CD4-positive, alpha-beta T cell treated with Interferon gamma for 1 hour (primary cell): ENCODE measurements at places on chromosomes 6 and 20.

DNA sequence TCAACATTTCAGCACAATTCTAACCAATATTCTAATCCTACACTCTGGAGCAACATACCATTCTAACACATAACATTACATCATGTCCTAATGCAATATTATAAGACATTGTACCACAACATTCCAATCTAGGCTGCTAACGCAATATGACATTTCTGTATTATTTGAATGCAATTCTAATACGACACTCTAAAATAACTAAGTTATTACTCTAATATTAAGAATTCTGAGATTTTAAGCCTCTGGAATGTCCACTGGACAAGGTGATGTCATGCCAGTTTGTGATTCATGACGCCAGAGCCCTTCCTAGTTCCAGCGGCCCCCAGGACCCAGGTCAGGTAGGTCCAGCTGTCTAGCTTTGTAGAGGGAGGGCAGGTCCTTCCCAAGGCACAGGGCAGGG, 69.7 kb upstream of the SIRPA start:
- DNase-seq, result no peak

DNA sequence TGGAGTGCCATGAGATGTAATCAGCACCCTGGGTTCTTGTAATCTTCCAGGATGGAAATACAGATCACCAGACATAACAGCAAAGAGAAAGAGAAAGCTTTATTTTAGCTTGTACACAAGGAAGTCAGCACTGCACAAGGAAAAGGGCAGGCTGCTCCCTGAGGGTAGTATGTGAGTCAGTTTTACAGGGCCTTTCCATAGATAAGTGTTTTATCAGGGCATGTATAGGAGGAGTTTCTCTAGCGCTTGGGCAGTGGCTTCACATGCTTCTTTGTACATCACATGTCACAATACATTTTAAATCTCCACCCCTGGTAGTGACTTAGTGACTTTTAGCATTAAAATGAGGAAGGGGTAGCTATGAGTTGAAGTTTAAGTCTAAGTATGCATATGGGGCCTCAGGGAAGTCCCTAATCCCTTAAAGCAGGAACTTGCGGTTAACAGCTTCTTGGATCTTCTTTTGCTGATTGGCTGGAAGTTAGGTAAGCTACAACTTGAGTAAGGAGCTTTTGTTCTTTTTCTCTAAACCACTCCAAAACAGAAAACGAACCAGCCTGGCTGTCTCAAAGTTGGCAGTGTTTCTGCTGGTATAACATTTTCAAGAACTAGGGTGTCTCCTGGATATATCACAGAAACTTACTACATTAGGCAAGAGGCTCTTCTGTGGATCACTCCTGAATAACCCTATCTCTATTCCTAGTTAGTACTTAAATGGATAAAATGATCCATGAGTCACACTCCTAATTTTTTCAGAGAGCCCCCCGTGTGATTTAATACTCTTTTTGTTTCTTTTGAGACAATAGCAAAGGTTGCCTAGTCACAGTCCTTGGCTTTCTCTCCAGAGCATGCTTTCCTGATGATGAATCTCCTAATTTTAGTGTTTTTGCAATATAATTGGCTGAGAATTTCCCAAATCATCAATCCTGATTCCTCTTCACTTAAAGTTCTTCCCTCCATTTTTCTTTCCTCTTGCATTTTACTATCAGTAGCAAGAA, 60.2 kb downstream of the MRAP2 start:
- DNase-seq, result no peak

DNA sequence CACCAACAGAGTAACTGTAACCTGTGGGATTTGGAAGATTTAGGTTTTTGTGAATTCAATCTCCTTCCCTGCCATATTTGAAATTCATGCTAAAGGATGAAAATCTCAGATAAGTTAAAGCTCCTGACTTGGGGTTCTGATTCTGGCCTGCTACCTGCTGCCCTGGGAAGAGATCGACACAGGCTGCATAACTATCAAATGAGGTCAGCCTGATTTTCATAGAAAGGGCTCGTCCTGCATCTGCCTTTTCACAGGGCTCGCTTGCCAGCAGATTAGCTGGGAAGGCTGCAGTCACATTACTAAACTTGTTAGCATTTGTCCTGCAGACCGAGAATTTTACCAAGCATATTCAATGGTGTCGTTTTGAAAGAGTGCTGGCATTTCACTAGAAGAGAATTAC, 14.6 kb downstream of the GCLC start:
- no peak for DNase-seq

DNA sequence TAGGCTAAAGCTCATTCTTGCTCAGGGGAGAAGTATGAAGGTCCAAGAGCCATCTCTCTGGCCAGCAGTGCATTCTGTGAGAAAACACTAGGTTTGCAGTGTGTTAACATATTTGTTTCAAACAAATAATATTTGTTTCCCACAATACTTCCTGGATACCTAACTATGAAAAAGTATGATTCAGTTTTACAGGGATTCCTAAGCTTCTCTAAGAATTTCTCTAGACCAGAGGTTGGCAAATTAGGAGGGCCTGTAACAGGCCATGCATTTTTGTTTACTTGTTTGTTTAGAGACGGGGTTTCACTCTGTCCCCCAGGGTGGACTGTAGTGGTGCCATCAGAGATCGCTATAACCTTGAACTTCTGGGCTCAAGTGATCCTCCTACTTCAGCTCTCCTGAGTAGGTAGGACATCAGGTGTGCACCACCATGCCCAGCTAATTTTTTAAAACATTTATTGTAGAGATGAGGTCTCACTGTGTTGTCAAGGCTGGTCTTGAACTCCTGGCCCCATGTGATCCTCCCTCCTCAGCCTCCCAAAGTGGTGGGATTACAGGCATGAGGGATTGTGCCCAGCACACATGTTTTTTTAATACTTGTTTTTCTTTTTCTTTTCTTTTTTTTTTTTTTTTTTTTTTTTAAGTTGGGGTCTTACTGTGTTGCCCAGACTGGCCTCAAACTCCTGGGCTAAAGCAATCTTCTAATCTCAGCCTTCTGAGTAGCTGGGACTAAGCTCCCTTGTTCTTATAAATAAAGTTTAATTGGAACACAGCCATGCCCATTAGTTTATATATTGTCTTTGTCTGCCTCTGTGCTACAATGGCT, 71.7 kb downstream of the ADGRG6 start:
- DNase-seq, result no peak

DNA sequence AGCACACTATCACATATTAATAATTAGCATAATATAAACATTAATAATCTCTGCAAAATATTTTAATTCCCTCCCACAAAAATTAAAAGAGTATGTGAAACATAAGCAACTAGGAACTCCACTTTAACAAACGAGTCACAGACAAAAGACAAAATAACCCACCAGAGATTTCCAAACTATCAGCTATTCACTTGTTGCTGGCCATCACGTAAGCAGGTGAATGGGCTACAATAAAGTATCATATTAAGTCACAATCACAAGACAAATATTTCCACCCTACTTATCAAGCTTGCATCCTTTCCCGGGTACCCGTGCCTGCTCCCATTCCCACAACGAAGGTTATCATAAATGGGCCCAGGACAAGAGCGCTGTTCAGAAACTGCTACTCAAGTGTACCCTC, 2.5 kb downstream of the HDAC2 start:
- DNase-seq, result no peak

GRCh38 chr6:91280494-91280830, 693.6 kb upstream of the MAP3K7 start:
- no peak for DNase-seq

DNA sequence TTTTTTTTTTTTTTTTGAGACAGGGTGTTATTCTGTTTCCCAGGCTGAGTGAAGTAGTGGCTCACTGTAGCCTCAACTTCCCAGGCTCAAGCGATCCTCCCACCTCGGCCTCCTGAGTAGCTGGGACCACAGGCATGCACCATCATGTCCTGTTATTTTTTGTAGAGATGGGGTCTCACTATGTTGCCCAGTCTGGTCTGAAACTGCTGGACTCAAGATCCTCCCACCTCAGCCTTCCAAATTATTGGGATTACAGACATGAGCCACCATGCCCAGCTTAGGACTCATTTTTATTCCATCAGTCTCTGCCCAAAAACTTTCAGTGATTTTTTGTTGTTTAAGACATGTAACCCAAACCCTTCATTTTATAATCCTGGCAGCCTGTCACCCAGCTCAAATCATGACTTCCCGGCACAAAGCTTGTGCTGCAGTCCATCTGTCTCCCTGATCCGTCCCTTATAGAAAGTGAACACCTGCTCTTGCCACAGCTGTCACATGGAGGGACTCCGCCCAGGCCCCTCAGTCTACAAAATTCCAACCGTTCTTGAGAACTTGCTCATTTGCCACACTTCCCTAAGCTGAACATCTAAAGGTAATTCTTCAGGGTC, 183.9 kb upstream of the JARID2 start:
- no peak for DNase-seq

- DNase-seq, result no peak
Observed at GRCh38 chr6:94501516-94501915, 1075.8 kb upstream of the MANEA start.

- no peak for DNase-seq
Observed at GRCh38 chr6:21918666-21919065, 325.1 kb downstream of the SOX4 start.

DNA sequence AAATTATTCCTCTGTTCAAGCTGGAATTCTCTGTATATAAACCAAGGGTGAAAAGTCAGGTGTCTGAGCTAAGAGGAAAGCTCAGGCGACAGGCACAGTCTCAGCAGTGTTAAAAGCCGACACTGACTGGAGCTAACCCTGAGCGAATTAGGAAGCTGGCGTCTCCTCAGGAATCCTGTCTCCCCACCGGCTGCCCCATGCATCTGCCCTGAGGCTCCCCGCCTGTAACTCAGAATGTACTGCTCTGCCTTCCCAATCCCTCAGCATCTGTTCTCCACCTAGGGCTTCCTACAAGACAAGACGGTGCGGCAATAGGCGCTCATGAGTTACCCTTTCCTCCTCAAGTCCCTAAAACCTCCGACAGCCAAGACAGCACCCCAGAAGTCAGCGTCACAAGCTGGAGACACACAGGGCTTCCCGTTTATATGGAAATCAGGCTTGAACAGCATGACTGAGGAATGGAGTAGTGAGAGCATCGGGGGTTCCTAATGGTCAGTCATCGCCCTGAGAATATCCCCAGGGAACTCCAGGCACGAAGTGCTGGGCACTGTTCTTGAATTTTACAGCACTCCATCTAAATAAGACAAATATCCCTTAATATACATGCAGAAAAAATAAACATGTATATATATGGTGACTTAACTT, 33.5 kb downstream of the WDR27 start:
- no peak for DNase-seq

GRCh38 chr6:14516956-14517355, 399.4 kb downstream of the CD83 start:
- DNase-seq, result no peak

DNA sequence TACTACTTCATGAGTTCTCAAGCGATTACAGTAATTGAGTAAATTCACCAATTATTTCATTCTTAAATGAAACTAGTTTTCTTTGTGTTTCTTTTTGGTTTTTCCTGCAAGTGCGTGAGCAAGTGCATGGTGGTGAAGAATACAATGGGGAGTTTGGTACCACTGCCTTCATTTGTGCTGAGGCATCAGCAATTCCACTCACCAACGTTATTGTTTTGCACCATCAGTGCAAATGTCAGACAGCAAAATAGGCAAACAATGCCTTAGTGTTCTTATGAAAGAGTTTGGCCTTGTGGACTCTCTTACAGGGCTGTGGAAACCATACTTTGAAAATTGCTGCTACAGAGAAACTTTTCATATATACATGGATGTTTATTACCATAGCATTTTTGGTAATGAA, 8.2 kb downstream of the CDH26 start:
- DNase-seq, result no peak

DNA sequence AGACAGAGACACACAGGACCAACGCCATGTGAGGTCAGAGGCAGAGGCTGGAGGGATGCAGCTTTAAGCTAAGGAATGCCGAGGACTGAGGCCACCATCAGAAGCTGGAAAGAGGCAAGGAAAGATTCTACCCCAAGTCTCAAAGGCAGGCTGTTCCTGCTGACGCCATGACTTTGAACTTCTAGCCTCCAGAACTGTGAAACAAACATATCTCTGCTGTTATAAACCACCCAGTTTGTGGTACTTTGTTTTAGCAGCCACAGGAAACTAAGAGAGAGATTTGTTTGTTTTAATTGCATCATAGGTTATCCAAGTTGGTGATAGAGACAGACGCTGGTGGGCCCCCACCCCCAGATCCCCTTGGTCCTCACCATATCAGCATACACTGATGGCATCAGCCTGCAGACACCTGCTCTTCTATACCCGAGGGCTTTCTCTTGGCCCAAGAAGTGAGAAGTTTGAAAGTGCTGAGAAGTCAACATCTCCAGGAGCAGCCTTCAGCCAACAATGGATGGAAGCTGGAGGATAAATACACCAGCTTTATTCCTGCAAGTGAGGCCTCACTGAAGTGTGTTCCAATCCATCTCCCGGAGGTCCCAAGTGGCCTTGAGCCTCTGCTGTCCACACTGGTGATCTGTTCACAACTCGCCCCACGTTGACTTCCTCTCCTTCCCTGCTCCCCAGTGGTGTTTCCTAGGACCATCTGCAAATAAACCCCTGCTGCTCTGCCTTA, 154.7 kb downstream of the BTBD3 start:
- no peak for DNase-seq

DNA sequence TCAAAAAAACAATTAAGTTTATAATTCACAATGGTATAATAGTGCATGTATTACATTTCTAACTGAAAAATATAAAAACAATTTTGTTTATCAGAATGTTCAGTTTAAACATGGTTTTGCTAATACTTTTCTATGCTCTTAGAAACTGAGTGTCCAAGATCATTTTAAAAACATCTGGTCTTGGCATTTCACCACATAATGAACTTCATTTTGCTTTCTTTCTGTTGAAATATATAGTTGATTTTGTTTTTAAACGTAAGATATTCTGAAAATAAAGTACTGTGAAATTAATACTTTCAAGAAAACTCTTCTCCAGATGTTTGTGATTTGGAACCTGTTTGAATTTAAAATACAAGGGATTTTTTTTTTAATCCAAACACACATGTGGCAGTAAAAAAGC, 264.4 kb downstream of the COL12A1 start:
- no peak for DNase-seq
